Aorta (tissue), 5 donors: ENCODE measurements at places on chromosomes 7 and 10.

GRCh38 chr7:106721816-106722785 lies 61.1 kb upstream of the CCDC71L start:
- H3K4me3 ChIP-seq: no peak overlapping the region
- H3K36me3 ChIP-seq: no peaks in the 10 kb centered on the region
- H3K4me1 ChIP-seq: no peaks in the 10 kb centered on the region
- no peak overlapping the region for H3K27ac ChIP-seq

GRCh38 chr7:2200584-2200980 lies 32.2 kb downstream of the MAD1L1 start:
- H3K4me3 ChIP-seq: no peak overlapping the region
- peaks cover 2% of the 10 kb centered on the region for H3K36me3 ChIP-seq
- no peaks in the 10 kb centered on the region for H3K4me1 ChIP-seq
- DNase-seq: no peak
- H3K27me3 ChIP-seq: no peaks in the 10 kb centered on the region

DNA sequence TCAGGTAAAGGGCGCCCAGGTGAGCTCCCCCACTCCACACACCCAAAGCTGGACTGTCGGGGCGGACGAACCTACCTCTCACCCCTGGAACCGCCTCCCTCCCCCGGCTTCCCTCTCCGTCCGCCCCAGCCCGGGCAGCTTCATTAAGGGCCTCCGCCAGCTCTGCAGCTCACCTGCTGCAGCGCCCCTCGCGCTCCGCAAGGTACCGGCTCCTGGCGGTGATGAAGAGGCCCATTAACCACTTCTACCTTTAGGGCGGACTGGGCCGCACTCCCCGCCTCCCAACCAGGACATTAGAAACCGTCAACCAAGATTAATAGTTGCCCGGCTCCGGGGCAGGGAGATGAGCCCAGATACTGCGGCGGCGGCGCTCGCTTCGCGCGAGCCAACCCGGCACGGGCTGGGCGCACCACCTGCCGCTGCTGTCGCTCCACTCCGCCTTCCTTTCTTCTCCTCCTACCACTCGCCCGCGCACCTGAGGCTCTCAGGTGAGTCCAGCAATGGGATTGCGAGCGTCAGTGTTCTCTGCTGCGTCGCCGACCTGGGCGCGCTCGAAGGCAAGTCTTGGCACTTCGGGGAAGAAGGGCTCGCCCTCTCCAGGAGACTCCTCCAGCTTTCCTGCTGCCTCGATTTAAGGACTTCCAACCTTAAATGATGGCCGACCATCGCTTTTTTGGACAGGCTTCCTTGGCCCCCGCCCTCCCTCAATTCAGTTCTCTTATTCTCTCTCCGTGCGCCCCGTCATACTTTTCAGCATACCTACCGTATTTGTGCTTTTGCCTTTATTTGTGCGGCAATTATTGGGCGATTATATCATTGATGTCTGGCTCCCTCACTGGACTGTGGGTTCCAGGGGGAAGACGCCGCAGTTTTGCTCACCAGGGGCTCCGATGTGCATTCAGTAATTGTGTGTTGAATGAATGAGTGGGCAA lies 13.6 kb upstream of the KAZALD1 start:
- H3K4me1 ChIP-seq: no peaks in the 10 kb centered on the region
- no peaks in the 10 kb centered on the region for H3K27me3 ChIP-seq
- DNase-seq: no peak
- H3K27ac ChIP-seq: no peak overlapping the region
- no peaks in the 10 kb centered on the region for H3K36me3 ChIP-seq

DNA sequence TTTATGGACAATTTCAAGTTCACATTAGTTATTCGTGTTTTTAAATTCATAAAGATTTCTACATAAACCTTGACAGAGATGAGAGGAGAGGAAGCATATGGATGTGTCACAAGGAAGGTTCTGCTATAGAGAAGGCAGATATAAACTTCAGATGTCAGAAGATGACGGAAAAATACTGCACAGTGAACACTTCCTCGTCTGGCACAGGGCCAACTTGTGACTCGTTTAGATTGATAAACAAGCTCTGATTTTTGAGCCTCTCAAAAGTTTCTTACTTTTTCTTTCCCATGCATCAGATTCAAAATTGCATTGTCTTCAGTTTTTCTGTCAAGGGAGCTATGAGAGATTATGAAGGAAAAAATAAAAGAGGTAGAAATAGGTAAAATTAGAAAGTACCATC lies 156.4 kb upstream of the MINDY3 start:
- no peak overlapping the region for H3K4me3 ChIP-seq
- H3K27ac ChIP-seq: no peak overlapping the region
- no peaks in the 10 kb centered on the region for H3K36me3 ChIP-seq
- no peak for DNase-seq

- no peak for DNase-seq
- no peaks in the 10 kb centered on the region for H3K36me3 ChIP-seq
- no peak overlapping the region for H3K27ac ChIP-seq
- no peak overlapping the region for H3K4me3 ChIP-seq
- H3K4me1 ChIP-seq: no peaks in the 10 kb centered on the region
- no peaks in the 10 kb centered on the region for H3K27me3 ChIP-seq
Measured at GRCh38 chr10:84166620-84167288, 6.8 kb upstream of the GPR15LG start.

DNA sequence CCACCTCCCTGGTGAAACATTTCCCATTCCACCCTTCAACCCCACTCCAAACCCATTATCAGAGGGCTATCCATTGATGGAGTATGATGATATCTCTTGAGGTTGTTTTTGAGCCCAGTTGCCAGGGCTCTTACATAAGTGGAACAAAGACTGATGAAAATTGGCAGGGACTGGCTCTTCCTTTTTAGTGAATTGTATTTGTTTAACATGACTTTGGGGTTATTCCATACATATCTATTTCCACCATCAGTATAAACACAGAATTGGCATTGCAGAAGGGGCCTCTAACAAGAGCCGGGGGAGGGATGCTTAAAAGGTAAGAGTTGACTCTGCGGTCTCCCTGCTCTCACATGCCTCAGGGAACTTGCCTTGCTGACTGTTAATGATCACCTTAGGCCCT lies 28.9 kb downstream of the FZD1 start:
- no peak overlapping the region for H3K27ac ChIP-seq
- no peak overlapping the region for H3K4me3 ChIP-seq
- no peaks in the 10 kb centered on the region for H3K36me3 ChIP-seq
- DNase-seq: no peak

GRCh38 chr7:108613147-108613948 lies 43.7 kb downstream of the DNAJB9 start:
- no peaks in the 10 kb centered on the region for H3K4me1 ChIP-seq
- H3K4me3 ChIP-seq: no peak overlapping the region
- no peaks in the 10 kb centered on the region for H3K27me3 ChIP-seq

- no peak for DNase-seq
- H3K27ac ChIP-seq: no peak overlapping the region
- H3K36me3 ChIP-seq: peaks cover 3% of the 10 kb centered on the region
Measured at GRCh38 chr10:89873055-89873454, 171.7 kb downstream of the KIF20B start.

DNA sequence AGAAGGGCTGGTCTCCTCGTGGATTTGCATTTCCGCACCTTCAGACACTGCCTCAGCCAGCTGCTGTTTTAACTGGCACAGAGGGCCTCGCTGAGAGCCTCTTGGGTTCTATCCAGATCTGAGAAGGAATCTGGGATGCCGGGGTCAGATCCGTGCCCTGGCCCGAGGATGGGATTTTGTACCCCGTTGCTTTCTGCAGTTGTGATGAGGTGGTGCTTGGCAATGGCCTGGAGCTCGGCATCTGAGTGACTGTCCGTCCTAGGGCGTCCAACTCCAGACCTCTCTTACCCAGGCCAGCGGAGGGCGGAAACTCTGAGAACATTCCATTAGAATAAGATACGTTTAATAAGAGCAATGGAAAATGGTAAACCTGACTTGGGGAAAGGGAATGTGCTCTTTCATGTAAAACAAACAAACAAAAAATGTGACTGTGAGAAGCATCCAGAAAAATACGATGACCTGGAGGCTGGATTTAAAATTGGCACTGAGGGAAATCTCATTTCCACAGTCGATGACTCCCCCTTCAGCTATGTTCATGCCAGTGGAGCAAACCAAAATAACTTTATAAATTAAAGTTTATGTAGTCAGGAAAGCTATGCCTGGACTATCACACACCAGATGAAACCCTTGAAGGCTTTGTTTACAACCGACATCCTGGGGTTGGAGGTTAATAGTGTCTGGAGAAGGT lies 39.6 kb downstream of the GRK5 start:
- DNase-seq: peak; percentile 82
- no peaks in the 10 kb centered on the region for H3K36me3 ChIP-seq
- peaks cover 5% of the 10 kb centered on the region for H3K4me1 ChIP-seq
- peak overlapping the region; percentile 100 for H3K27ac ChIP-seq
- no peaks in the 10 kb centered on the region for H3K27me3 ChIP-seq
- no peak overlapping the region for H3K4me3 ChIP-seq

GRCh38 chr7:101201695-101202602 lies 1.1 kb upstream of the MOGAT3 start:
- H3K4me1 ChIP-seq: no peaks in the 10 kb centered on the region
- no peaks in the 10 kb centered on the region for H3K27me3 ChIP-seq
- no peak overlapping the region for H3K27ac ChIP-seq
- no peak for DNase-seq
- H3K36me3 ChIP-seq: no peaks in the 10 kb centered on the region

GRCh38 chr10:91983416-91983815 lies 59.8 kb downstream of the BTAF1 start:
- no peak for DNase-seq
- H3K4me1 ChIP-seq: no peaks in the 10 kb centered on the region
- no peak overlapping the region for H3K27ac ChIP-seq
- H3K4me3 ChIP-seq: no peak overlapping the region
- no peaks in the 10 kb centered on the region for H3K27me3 ChIP-seq

DNA sequence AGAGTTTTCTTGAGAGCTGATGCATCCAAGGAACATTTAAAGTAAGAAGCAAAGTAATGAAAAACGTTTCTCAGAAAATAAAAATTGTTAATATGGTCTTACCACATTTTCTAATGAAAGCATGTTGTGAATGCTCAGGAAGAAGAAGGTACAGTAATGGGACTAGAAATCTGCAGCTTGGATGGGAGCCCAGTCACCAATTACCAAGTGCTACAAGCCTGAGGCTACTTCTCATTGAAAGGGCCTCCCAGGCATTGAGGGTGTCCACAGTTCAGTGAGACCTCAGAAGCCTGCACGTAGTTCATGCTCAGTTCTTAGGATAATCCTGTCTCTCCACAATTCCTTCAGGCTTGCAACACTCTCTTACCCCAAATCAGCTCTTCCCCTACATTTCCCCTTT lies 17.6 kb downstream of the PTN start:
- no peak overlapping the region for H3K27ac ChIP-seq
- H3K4me1 ChIP-seq: no peaks in the 10 kb centered on the region
- DNase-seq: no peak
- no peaks in the 10 kb centered on the region for H3K27me3 ChIP-seq
- H3K4me3 ChIP-seq: no peak overlapping the region

DNA sequence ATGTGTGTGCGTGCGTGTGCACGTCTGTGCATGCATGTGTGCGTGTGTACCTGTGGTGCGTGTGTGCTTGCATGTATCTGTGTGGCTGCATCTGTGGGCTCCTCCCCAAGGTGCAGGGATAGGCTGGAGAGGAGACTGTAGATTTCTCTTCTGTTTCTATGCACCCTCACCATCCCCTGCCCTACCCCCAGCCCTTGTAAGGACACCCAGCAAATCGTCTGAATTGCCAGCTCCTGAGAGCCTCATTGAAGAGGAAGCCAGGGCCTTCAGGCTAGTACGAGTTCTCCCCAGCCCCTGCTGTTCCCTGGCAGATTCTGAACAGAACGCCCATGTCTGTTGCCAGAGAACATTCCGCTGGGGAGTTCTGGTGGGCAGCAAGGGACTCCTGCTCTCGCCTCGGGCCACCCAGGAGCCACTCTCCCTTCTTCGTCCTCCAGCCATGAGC lies 17.0 kb upstream of the TRIM8 start:
- H3K4me1 ChIP-seq: peaks cover 4% of the 10 kb centered on the region
- H3K36me3 ChIP-seq: no peaks in the 10 kb centered on the region
- peak overlapping the region; percentile 88 for H3K27ac ChIP-seq
- no peak for DNase-seq
